Trophoblast cell (in vitro differentiated cells and primary cell): ENCODE measurements at places on chromosomes 16 and 17.

DNA sequence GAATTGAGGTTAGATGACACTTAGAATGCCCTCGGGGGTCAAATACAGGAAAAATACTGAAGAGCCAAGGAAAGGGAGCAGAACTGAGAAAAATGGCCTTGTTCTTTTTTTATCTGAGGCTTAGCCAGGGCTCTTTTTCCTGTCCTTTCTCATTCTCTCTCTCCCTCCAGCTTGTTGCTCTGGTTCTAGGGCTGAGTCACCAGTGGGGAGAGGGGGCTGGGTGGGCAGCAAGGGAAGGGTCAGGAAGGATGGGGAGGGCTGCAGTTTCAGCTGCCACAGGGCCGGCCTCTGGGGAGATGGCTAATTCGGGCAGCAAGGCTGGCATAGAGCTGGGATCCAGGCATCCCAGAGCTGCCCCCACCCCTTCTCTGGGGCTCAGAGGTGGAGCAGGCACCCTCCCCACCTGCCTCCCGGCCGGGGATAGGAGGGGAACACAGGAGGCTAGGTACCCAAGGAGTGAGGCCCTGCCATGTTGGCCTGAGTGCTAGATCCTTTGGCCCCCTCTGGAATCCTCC lies 3.9 kb downstream of the ITGA3 start:
- DNase-seq: no peak

DNA sequence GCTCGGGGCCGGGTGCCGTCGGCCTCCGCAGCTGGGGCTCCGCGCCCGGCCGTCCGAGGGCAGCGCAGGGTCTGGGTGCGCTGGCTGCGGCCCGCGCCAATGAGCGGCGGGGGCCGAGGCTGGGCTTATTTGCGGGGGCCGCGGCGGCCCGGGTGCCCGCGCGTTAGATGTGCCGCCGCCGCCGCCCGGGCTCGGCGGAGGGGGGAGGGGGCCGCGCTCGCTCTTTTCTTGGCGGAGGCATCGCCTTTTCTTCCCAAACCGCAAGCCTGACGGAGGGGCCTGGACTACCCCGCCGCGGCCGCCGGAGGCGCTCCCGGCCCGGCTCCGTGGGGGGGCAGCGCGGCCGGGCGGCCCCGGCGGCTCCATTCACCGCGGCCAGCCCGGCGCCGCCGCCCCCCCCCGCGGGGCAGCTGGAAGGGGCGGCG lies at the start of gene NOTUM:
TSS of gene NOTUM (minus strand) at position 101 of the 425 bp plus-strand sequence. CDS start 278 bp downstream, outside the sequence.
- peak; percentile 63 for DNase-seq

- no peak for DNase-seq
Measured at GRCh38 chr17:39671651-39672521, 3.6 kb downstream of the PNMT start.

- DNase-seq: no peak
Measured at GRCh38 chr17:8294814-8295316, 335 bp downstream of the SLC25A35 start.

- DNase-seq: no peak
Measured at GRCh38 chr16:17457513-17457912, 13.2 kb downstream of the XYLT1 start.

GRCh38 chr17:17052462-17053221 lies 10.4 kb downstream of the MPRIP start:
- DNase-seq: no peak

- DNase-seq: no peak
Measured at GRCh38 chr16:68310437-68310773, 341 bp downstream of the SLC7A6OS start.

DNA sequence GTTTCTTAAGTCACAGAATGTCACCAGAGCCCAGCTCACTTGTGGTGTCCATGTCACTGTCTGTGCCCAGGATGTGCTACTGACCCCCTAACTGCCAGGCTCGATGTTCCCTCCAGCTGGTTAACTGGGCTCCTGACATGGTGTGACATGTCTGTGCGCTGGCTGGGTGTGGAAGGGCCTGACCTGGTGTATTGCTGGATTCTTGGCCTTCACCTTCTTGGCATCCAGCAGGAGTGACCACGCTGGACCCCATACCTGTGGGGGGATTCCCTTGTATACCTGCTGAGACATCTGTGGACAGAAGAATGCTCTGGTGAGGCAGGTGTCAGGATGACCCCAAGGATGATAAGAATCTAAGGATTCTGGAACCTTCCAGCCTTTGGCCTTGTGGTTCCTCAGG lies 1690.1 kb downstream of the TP53TG3F start:
- DNase-seq: no peak

- DNase-seq: no peak
Measured at GRCh38 chr16:31428638-31429247, 583 bp upstream of the COX6A2 start.

DNA sequence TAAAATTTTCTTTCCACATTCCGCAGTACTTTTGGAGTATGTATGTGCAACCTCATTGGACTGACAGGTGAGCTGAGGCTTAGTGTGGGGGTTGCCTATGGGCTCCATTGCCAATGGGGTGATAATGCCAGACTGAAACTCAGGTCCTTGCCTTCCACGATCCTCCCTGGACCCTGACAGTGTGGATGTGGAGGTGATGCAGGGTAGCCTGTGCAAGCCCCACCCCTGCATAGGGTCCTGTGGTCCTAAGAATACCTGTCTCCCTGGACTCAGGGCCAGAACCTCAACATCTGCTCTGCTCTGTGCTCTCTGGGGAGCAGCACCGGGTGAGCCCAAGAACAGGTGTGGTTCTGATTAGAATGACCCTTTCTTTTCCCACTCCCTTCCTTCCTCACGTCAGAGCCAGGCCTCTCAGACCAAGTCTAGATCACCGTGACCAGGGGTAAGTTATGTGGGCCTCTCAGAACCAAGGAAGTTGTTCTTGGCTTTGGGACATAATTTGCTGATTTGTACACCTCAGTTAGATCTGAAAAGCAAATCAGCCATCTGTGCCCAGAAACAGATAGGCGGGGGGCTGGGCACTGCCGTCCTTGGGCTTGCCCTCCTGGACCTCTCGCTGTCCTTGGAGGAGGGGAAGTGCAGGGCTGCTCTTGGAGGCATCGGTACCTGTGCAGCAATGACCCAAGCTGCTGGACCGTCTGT lies 8.4 kb upstream of the TNS4 start:
- no peak for DNase-seq

DNA sequence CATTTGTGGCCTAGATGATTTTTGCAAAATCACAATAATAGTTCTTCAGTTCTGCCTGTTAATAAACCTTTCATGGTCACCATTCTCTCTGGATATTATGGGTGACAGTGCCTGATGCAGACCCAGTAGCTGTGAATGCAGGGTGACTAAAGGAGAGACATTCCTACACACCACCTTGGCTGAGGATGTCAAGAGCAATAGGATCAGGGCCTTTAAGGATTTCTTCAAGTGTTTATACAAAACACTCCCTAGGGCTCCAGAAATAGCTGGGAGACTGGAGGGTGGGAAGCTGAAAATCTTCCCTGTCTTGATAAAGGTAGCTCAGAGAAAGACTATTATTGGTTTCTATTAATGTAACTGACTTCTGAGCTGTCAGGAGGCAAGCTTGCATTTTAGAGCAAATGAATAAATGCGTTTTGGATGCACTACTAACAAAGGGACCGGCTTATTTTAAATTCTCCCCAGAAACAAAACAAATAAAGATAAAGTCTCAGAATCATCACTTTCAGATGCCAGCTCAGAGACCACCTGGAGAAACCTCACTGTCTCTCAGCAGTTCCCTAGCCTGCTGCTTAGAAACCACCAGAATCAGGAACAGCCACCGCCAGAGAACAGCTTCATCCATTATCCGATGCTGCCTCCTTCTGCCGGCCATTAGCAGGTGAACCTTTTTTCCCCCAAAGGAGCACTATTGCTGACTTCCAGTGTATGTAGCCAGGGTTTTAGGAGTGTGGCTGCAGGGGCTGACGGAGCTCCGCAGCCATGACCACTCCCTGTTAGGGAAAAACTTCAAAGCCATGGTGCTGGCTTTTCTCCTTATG lies 171.4 kb upstream of the DYNLRB2 start:
- peak; percentile 58 for DNase-seq

- no peak for DNase-seq
Measured at GRCh38 chr17:57666946-57667345, 78.2 kb downstream of the CCDC182 start.

DNA sequence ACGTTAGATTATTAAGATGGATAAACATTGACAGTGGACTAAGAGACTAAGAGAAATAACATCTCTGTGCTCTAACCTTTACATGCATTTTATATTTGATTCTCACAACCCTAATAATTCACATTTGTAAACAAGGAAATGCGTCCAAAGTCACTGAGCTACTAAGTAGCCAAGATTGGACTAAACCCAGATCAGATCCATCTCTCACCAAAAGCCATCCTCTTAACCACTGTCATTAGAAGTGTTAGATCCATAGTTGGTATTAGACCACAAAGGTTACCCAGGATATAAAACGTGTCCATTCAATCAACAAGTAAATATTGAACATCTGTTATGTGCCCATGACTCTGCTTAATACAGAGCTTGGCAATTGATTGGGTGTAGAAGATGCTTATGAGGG lies 5.2 kb downstream of the HSD17B2 start:
- DNase-seq: no peak

- DNase-seq: no peak
Measured at GRCh38 chr17:80311216-80311827, 50.7 kb downstream of the RNF213 start.

DNA sequence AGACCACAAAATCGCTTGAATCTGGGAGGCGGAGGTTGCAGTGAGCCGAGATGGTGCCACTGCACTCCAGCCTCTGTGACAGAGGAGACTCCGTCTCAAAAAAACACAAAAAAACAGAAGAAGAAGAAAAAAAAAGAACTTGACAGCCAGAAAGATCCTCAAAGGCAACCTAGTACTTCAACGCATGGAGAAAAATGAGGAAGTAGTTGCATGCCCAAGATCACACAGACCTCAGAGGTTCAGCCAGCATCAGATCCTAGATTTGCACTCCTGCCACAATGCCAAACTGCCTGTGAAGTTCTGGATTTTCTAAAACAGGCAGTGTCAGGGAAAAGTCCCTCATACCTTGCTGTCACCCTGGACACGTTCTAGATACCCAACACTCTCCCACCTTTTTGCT lies 1.5 kb downstream of the ATPAF2 start:
- DNase-seq: no peak

DNA sequence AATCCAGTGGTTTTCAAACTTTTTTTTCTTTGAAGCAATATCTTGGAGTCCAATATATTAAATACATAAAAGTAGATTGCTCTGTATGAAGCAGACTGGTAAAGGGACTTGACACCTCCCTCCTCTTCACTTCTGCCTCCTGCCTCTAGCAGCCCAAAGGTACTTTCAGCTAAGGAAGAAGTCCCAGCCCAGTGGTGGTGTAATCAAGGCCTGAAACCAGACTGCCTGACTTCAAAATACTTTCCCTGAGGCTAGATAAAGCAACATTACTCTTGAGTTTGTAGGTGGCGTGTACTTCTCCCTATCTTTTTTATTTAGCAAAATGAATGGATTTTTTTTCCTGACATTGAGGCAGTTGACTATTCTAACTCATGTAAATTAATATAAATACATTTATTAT lies 122.4 kb upstream of the TMEM97 start:
- peak; percentile 55 for DNase-seq

GRCh38 chr16:528111-529011 lies 849 bp downstream of the CAPN15 start:
- peak; percentile 54 for DNase-seq
